Cortex of kidney (tissue), 1 donor: ENCODE measurements at places on chromosomes 4 and X.

GRCh38 chr4:168604496-168605373 lies 107.9 kb downstream of the PALLD start:
- no peak for DNase-seq

- no peak for DNase-seq
Measured at GRCh38 chrX:53223068-53223693, 1.8 kb downstream of the KDM5C start.

GRCh38 chrX:145848857-145849256 lies 31.2 kb downstream of the SLITRK2 start:
- DNase-seq: no peak

GRCh38 chrX:69615342-69615741 lies 571 bp upstream of the EDA start:
- DNase-seq: no peak

DNA sequence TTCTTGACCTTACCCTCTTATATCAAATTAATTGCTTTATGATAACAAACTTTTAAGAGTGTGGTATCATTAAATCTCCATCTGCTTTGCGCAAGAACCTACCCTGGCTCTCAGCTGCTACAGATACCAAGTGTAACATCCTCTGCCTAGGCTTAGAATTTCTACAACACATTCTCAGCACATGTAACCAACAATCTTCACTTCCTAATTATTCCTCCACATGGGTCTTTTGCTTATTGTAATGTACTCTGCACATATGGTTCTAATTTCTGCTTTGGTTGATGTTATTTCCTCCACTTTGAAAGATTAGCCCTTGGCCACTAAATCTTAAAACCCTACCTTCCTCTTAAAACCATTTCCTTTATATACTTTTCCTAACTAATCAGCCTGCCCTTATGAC lies 242.4 kb downstream of the ARHGAP24 start:
- DNase-seq: no peak

DNA sequence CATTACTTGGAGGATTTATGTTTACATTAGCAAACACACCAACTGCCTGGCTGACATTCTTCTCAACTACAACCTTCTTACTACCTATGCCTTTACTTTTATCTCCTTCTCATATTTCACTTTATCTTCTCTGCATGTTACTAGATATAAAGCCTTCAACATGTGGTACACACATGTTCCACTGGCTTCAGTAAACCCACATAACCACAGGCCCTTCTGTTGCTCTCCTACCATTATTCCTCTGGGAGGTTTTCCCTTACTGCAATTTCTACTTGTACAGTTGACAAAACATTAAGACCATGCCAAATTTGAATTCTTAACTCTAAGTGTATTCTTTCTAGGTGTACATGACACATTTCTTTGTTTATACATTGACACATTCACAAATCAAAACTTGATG lies 133.1 kb downstream of the ARAP2 start:
- no peak for DNase-seq

DNA sequence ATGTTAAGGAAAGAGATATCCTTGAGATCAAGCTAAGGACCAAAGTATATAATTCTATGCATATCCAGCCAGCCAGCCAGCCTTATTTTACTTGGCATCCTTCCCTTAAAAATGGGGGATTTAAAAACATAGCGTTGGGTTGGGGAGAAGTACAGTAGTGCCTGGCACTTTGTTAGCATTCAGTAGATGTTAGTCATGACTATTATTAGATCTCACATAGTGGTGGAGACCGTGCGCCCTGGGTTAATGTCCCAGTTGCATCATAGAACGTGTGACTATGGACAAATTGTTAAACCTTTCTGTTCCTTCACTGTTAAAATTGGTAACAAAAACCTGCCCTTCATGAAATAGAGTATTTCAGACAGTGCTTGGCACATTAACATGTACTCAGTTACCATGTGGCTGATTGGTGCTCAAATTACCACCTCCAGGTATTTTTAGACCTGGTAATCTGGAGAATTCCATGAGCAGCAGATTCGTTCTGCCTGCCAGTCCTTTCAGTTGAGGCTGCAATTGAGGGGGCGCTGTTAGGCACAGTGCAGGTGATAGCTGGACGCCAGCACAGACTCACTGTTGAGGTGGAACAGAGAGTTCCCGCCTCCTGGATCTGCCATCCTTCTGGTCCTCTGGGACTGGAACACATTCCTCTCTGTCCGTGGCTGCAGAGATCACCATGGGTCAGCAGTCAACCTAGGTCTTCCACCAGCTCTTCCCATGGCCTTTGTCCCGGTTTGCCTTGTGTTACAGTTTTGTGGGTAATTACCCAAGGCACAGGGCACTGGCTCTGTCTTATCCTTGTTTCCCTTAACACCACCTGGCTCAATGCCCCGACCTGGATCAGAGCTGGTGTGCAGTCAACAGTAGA lies 31.7 kb downstream of the RBBP7 start:
- no peak for DNase-seq

- no peak for DNase-seq
Measured at GRCh38 chr4:5774416-5775036, 63.5 kb downstream of the EVC start.

DNA sequence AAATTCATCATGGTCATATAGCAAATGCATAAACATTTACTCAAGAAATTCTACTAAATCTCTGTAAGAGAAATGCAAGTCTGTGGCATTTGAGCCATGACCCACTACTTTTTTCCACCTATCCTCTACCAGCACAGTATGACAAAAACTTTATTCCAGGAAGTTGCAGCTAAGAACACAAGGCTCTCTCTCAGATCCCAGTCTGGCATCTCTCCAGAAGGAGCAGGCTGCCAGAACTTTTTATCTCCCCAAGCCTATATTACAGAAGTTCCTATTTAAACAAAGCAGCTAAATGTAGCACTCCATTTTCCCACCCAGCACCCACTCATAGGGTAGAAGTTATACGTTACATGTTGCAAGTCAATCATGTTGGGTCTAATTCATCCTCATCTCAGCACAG lies 49.3 kb upstream of the EPGN start:
- no peak for DNase-seq

DNA sequence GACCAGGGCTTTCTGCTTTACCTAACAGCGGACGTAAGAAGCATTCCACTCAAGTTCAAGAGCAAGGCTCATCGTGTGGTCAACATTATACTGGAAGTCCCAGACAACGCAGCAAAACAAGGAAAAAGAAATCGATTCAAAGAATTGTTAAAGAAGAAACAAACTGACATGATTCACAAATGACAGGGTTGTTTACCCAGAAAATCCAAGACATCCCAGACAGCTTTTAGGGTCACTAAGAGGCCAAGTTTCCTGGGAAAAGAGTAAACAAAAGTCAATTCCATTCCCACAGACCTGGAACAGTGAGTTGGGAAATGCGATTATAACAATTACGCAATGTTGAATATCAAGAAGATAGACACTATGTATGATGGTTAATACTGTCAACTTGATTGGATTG lies 21.5 kb upstream of the HTRA3 start:
- no peak for DNase-seq

- no peak for DNase-seq
Measured at GRCh38 chr4:168353746-168354145, 35.2 kb upstream of the DDX60 start.

GRCh38 chrX:50579955-50580354 lies 109.3 kb upstream of the DGKK start:
- no peak for DNase-seq

DNA sequence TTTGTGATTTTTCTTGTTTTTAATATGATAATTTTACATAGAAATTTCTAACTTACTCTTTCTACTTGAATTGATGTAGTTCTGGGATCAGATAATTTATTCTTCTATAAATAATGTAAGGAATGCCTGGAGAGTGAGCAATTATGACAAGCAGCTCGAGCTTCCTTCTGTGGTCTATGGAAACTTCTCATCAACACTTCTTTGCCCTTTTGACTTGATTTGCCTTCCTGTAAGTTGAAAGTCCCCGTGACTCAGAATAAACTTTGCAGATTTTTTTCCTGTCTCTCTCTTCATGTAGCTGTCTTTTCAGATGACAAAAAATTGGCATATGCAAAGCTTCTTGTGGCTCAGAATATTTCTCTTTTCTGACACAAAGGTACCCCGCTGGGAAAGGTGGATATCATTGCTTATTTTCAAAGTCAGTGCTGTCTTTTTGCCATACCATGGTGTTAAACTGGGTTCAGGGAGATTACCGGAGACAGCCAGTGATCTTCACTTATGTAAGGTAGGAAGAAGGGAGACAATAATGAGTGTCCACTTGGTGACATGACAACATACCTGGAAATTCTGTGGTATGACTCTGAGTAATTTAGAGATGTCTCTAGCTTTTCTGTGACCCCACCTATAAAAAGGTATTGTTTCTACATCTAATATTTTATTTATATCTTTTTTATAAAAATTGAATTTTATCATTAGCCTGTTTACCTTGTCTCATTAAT lies 278.6 kb upstream of the GNPDA2 start:
- DNase-seq: no peak

- DNase-seq: no peak
Measured at GRCh38 chr4:121786221-121786620, 14.9 kb upstream of the EXOSC9 start.

- no peak for DNase-seq
Measured at GRCh38 chr4:108492816-108493595, 127.4 kb upstream of the RPL34 start.

GRCh38 chrX:75155827-75156525 lies at the start of gene ABCB7:
TSS of gene ABCB7 (minus strand) at chrX:75156283. CDS start at chrX:75156272, 11 bp downstream.
- DNase-seq: no peak

GRCh38 chr4:55758570-55758969 lies 61.0 kb upstream of the EXOC1L start:
- no peak for DNase-seq

- no peak for DNase-seq
Measured at GRCh38 chr4:113358784-113359183, 309.3 kb downstream of the ANK2 start.

DNA sequence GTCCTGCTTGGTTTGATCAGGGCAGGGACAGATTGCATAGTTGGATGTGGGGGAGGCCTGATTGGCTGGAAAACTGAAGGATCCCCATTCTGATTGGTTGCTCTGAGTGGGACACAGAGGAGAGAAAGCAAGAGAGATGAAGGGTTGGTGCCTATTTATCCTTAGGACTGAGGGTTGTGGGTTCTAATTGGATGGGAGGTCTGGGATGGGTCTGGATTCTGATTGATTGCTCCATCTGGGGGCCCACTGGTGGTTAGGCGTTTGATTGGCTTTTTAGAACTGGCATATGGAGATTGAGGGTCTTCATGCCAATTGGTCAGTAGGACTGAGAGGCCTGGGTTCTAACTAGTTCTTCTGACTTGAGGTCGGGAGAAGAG lies 644 bp upstream of the EBP start:
- DNase-seq: no peak

DNA sequence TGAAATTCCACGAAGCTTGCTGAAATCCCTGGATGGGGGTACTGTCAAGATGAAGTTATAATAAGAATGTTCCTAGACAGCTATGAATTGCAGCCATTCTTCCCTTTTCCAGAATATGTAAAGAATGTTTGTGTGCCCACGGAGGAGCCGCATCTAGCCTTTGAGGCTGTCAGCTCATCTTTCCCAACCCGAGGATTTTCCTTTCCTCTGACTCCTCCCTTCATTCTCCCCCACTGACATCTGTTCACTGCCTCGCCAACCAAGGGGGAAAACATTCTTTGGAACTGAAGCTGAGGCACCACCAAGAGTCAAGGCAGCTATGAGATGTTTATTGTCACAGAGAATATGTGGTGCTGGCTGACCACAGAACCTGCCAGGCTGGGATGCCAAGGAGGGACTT lies 8.8 kb downstream of the NHSL2 start:
- DNase-seq: no peak

- DNase-seq: no peak
Measured at GRCh38 chr4:26867914-26868684, 7.5 kb downstream of the STIM2 start.

GRCh38 chrX:11188664-11189063 lies 77.5 kb downstream of the HCCS start:
- DNase-seq: no peak

- DNase-seq: no peak
Measured at GRCh38 chr4:84968925-84969324, 2.4 kb upstream of the WDFY3 start.

DNA sequence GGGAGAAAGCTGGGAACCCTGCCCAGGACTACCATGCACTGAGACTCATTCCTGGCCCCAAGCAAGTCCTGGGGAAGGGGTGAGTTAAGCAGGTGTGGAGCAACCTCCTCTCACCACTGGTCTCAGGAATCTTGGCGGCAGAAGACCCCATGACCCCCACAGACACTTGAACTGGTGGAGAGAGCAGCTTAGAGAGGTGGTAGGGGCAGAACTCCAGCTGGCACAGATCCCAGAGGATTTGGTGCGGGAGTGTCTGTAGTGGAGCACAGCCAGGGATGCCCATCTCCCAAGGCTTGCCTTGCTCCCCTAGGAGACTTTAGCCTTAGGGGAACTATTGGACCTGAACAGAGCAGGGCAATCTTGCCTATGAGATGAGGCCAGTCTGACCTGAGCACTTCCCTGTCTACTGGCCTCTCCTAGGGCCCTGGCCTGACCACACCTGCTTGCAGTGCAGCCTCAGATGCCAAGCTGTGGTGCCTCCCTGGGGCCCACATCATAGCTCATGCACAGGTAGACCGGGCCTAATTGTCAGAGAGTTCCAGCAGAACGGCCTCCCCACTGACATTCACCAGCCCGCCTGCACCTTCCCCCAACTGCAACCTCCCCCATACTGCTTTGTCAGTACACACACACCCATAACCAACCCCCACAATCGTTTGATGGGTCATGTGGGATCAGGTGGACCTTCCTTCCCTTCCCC lies 78.0 kb downstream of the NAA11 start:
- DNase-seq: no peak

GRCh38 chr4:153383131-153383530 lies 38.6 kb downstream of the MND1 start:
- no peak for DNase-seq

- DNase-seq: no peak
Measured at GRCh38 chr4:128853741-128854140, 44.2 kb downstream of the JADE1 start.

GRCh38 chr4:180923486-180923885 lies 1319.7 kb upstream of the TENM3 start:
- no peak for DNase-seq

GRCh38 chr4:56186808-56187523 lies 200.3 kb downstream of the AASDH start:
- no peak for DNase-seq

- peak; percentile 4 for DNase-seq
Measured at GRCh38 chrX:110317061-110317819, 645 bp downstream of the AMMECR1 start.

DNA sequence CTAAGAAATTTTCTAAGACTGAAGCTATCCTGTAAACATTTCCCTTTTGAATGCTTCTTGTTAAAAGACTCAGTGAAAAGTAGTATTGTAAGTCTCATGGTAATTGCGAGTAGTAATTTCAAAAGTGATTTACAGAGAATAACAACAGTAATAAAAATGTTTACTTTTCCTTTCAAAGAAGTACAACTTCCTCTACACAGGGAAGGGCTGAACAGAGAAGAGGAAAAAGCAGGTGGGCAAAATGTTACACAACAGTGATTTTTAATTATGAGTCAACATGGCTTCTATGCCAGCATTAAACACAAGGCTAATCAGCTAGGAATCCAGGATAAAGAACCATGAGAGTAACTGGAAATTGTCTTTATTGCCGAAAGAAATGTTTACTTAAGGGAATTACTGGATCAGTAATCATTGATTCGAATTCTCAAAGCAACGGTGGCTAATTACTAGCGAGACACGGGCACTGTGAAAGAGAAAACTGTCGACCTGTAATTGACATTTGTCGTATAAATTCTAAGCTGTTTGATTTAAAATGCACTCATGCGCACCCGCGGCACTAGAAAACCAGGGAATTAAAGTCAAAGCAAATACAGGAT lies 15.4 kb downstream of the UTP3 start:
- DNase-seq: no peak
